SJSA1 (cell line): ENCODE measurements at places on chromosomes 11 and 22. TPM values are rescaled to one million over a fixed set of nuclear protein-coding genes. Genes with fewer than 3 reads are reported as not detected.

OR5D18 gene
- total RNA-seq = not detected in 2 replicates

SCARF2 gene
- total RNA-seq = 50.5 and 56.5 TPM in 2 replicates

GRIA4 gene
- total RNA-seq = not detected in 2 replicates

DNA sequence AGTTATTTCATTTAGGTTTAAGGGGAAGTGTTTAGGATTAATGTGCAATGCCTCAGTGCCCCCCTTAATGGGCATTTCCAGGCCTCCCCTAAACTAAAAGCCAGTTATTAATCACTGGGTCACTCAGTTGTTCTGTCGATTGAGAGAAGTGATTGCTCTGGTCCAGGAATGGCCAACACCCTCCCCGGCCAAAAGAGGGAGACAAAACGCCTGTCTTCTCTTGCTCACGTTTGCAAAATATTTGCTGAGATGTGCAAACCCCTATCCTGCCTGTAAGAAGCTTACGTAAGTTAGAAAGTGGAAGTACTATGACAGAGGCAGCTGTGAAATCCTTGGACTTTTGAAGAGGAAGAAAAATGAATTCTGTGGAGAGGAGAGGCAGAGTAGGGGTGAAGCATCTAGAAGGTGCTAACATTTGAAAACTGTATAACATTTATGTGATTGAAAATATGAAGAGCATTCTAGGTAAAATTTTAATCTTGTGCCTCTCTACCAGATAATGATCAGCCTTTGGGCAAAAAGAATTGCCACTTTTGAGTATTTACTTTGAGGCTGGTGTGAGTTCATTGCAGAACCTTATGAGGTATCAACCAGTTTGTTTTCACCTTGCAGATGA, 37.7 kb downstream of the NTM start:
- H3K4me3 ChIP-seq = no peak overlapping the region
- H3K36me3 ChIP-seq = no peaks in the 10 kb centered on the region
- no peaks in the 10 kb centered on the region for H3K4me1 ChIP-seq
- H3K27ac ChIP-seq = no peak overlapping the region

DNA sequence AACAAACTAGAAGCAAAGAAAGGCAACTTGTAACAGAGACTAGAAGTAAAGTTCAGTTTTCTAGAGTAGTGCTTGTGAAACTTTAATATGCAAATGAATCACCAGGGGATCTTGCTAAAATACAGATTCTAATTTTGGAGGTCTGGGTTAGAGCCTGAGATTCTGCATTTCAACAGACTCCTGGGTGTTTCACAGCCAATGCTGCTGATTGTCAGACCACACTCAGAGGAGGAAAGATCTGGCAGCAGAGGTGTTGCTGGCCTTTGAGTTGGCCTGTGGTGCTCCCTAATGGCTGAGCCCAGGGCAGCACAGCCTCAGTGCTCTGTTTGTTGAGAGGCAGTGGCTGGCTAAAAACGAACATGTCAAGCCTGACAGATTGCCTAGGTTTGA, 5.4 kb downstream of the CRY2 start:
- no peak for DNase-seq
- peaks cover 24% of the 10 kb centered on the region for H3K4me1 ChIP-seq
- no peaks in the 10 kb centered on the region for H3K27me3 ChIP-seq
- H3K4me3 ChIP-seq = no peak overlapping the region
- H3K27ac ChIP-seq = no peak overlapping the region

DNA sequence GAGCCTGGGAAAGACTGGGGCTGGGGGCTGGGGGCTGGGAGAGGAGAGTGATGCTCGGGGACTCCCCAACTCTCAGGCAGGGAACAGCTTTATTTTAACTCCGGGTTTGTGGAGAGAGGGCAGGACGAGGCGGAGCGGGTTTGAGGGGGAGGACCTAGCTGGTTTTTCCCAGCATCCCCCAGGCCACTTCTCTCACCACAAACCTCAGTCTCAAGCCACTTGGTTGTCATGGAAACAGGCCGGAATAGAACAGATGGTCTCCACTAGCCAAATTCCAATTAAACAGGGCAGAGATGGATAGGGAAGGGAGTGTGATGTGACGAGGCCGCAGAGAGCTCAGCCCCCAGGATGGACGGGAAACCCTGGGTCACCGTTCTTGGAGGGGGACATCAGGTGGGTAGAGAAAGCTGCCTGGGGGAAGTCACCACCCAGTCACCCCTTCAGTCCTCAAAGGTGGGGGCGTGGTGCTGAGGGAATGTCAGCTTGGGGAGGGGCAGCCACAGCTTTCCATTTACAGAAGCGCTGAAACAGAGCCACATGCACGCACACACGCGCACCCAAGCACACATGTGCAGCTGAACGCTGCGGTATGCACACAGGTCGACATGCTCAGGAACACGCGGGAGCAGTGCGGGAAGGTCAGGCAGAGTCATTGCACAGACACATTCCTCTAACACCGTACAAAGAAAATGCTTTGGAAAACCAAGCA, 19.2 kb downstream of the NECTIN1 start:
- no peaks in the 10 kb centered on the region for H3K4me1 ChIP-seq
- no peak for DNase-seq
- H3K4me3 ChIP-seq = no peak overlapping the region
- no peak overlapping the region for H3K27ac ChIP-seq
- no peaks in the 10 kb centered on the region for H3K36me3 ChIP-seq
